Sigmoid colon (tissue), 7 donors: ENCODE measurements at places on chromosomes 16 and 17. TPM values are rescaled to one million over a fixed set of nuclear protein-coding genes. Genes with fewer than 3 reads are reported as not detected.

The VMO1 gene
- 1.1 TPM for total RNA-seq

The C17orf113 gene
- total RNA-seq = 0.71 TPM

The TMC5 gene
- total RNA-seq = 0.36 TPM

The CD300LB gene
- not detected for total RNA-seq

The SPN gene
- total RNA-seq = 1.1 TPM

The KRTAP2-1 gene
- not detected for total RNA-seq

The CHST6 gene
- 0.49 TPM for total RNA-seq

DNA sequence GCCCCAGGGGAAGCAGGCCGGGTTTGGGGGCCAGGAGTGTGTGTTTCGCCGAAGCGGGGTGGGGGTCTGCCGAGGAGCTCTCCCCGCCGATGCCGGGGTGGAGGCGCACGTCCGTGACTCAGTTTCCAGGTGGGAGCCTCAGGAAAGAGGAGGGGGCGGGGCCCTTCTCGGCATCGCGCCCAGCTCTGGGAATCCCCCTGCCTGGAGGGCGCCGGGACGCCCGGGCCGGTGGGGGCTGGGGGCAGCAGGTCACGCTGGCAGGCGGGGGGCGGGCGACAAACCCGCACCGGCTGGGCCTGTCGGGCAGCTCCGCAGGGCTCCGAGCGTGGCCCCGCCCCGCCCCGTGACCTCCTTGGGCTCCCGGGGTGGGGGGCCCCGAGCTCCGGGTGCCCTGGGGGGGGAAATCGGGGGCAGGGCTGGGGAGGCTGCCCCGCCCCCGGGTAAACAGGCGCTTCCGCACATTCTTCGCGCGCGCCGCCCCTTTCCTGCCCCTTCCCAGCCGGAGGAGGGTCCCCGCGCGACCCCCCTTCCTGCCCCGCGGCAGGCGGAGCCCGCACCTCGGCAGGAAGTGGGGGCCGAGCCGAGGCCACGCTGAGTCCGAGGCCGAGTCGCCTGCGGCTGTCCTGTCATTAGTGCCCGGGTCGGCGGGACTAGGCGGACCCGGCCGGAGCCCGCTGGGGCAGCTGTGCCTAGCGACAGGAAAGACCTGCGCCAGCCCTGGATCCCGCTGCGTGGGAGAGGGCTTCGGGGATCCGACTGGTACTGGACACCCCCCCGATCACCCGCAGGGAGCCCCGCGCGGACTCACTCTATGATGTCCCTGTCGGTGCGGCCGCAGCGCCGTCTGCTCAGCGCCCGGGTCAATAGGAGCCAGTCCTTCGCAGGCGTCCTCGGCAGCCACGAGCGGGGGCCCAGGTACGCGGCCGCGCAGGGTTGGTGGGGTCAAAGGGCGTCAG, 9.3 kb downstream of the RIPOR1 start:
- DNase-seq = peak; percentile 75

DNA sequence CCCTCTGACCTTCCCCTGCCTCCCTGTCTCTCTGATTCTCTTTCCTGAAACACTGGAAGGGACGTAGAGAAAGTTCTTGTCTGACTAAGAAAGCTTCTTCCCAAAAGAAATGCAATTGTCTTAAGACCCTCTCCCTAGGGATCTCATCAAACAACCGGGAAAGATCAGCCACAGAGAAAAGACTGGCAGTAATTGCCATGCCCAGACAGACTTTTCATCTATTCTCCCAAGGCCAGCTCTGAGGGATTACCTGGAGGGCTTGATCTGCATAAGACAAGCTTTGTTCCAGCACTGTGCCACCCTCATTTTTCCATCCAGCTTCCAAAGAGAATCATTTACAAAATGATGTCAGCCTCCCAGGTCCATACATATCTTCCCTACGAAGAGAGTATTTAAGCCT, 38.8 kb upstream of the HS3ST3A1 start:
- DNase-seq = no peak

- peak; percentile 89 for DNase-seq
These were observed at the start of gene ZNF629 for GRCh38 chr16:30786936-30787612. ZNF629 (minus strand) TSS chr16:30787205; CDS start chr16:30784482, 2,723 bp downstream.

DNA sequence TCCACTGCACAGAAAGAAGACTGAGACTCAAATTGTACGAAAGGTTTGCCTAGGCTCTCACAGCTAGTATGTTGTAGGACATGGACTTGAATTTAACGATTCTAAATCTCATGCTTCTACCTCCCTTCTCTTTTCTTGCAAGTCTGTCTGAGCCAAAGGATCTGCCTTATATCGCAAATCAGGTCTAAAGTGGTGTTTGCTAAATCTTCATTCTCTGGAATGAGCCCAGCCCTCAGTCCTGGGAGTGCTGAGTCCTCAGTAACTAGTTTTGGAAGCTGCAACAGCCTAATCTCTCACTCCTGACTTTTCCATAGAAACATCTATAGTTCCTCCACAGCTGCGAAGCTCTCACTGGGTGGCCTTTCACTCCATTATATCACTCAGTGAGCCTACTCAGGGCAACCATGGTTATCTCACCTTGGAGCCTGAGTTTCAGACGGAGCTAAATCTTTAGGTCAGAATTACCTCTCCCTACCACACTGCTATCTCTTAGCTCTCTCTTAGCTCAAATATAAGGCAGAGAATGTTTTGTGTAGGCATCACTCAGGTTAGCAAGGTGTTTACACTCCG, 575.5 kb upstream of the C16orf82 start:
- DNase-seq = no peak

DNA sequence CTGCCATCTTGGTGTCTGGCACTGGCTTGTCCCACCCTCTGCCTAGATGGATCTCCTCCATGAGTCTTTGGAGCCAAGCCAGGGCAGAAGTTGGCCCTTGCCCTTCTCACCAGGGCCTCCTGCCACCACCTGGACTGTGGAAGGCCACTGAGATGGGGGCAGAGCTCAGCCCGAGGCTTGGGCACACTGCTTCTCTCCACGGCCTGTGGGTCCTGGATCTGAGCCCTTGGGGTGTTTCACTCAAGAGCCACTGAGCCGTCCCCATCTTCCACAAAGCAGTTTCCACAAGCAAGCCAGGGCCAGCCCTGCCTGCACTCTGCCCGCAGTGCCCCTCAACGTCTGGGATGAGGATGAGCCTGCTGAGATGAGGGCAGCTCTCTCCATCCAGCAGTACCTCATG, 16.7 kb upstream of the CD300A start:
- no peak for DNase-seq
